SK-N-SH (cell line): ENCODE measurements at places on chromosomes 7 and 10.
A peak's percentile ranks its signal among the peaks of the same experiment; 100 is the strongest.

DNA sequence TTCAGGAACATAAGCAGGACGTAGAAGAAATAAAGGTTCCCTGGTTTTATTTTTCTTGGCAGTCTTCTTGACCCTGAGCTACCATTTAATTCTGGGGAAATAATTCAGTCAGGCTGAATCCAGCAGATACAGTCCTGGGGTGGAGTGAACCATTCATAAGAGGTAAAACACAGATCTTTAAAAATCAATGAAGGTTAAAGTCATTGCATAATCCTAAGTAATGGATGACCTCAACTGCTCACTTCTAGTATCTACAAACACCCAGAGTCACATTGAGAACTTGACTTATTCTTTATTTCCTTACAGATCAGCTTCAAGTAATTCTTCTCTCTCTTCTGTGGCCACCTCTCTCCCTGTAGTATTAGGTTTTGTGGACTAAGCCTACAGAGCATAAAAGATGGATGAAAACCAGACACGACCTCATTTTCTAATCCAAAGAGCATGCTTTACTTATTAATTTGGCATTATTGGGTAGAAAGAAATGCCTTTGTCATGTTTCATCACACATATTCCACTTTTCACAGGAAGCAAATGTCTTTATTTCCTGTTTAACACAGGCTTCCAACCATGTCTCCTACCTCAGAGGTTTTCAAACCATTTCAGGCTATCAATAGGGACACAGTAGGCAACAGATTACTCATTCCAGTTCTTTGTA, 182.3 kb upstream of the IMMP2L start:
- no peak for DNase-seq

GRCh38 chr10:107215681-107216080, 51.2 kb upstream of the SORCS1 start:
- DNase-seq = no peak

GRCh38 chr7:142772673-142773072, 1.9 kb downstream of the PRSS2 start:
- DNase-seq = no peak

GRCh38 chr10:79331226-79331625, 16.0 kb upstream of the PPIF start:
- DNase-seq = no peak

- DNase-seq = no peak
Measured at GRCh38 chr10:113982296-113982695, 61.4 kb upstream of the ADRB1 start.

- DNase-seq = no peak
Measured at GRCh38 chr10:98589007-98589406, 142.3 kb upstream of the HPS1 start.

DNA sequence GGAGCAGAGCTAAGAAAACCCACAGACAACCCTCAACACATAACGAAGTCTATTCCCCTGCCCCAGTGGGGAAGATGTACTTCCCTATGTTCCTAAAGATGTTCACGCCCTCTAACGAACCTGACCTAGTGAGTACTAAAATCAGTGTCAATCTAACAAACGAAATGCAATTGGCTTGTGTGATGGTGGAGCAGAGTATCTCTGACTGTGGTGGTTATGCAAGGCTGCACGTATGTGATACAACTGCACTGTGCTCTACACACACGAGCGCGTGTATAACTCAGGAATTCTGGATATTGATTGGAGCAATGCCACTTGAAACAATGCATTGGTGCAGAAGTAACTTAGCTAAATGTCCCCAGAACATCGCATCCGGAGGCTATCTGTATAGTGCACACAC, 1.3 kb downstream of the ANKRD16 start:
- no peak for DNase-seq

GRCh38 chr10:100744987-100745881, at the start of gene PAX2:
Gene PAX2 (plus strand): TSS chr10:100745582. CDS start chr10:100746261, 679 bp downstream.
- peak; percentile 69 for DNase-seq

DNA sequence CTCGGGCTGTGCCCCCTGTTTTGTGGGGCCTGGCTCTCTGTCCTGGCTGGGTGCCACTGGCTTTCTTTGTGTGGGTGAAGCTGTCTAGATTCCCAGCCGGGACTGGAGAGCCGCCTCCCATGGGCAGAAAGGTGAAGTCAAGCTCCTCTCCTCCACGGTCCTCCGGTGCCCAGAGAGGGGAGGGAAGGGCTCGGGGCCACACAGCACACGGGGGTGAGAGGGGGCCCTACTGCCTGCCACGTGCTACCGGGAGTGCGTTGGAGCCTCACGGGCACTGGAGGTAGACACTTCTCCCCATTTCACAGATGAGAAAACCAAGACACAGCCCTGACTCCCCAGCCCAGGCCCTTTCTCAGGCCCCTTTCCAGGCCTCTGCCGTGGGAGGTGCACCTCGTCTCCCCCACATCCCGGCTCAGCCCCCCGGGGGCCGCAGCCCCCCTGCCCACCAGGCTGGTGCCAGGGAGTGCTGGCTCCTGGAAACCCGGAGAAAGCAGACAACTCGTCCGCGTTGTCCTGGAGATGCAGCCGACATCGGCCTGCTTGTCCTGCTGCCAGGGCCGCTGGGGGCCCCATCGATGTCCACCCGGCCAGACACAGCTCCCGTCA, 55.8 kb downstream of the UNCX start:
- no peak for DNase-seq

DNA sequence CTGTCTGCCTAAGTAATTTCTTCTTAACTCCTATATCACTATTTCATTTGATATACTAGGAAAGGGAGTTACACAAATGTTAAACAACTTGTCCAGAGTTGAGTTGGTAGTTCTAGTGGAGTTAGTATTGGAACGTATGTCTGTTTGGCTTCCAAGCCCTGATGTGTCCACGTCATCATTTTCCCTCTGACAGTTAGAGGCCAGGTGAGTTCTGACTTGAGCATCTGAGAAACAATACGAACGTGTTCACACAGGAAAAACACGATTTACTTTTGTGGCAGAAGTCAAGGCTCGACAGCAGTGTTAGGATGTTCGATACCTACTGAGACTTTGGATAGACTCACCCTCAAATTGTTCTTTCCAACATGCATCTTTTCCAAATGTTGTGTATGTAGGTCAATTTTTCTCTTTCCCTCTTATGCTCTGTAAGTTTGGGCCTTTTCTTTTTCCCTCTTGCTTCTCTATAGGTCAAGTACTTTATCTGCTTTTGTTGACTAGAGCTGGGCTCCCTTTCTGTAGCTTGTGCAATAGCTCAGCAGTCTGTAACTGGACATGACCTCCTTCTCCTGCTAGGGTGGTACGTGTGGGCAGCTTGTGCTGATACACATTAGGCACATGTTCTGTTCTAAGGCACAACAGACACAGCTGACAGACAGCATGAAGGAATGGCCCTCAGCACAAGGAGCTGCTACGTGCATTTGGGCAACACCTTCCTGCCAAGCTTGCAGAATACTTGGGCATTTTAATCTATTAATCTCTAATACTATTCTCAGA, 222.9 kb downstream of the PTEN start:
- DNase-seq = no peak

DNA sequence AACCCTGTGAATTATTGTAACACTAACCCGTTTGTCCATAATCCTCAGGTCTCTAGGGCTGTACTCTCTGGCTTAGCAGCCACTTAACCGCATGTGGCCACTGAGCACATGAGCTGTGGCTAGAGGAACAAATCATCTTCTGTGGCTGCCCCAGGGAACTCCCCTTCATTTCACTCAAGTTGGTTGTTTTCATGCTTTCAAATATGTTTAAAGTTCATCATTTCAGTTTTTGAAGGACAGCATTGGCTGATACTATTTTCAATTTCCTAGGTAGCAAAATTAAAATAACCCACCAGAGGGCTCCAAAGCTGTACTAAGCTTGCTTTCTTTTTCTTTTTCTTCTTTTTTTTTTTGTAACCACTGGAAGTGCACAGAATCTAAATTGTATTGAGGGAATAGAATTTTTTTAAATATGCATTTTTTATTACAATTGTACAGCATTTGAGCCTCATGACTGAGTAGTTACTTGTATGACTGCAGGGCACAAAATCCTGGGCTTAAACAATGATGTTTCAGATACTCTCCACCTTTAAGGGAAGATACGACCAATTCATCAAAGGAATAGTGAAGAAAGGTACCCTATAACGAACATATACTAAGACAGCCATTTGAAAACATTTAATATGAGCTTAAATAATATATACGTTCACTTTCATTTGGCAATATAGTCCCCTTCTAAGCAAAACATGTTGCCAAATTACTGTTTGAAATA, 38.6 kb downstream of the MRC1 start:
- peak; percentile 32 for DNase-seq

- no peak for DNase-seq
Measured at GRCh38 chr7:6385909-6386560, 61.7 kb downstream of the DAGLB start.

GRCh38 chr7:38178695-38179344, 775 bp downstream of the STARD3NL start:
- no peak for DNase-seq

- no peak for DNase-seq
Measured at GRCh38 chr10:23037561-23037960, 57.8 kb upstream of the MSRB2 start.

- no peak for DNase-seq
Measured at GRCh38 chr7:17681965-17682364, 258.3 kb downstream of the SNX13 start.

- DNase-seq = no peak
Measured at GRCh38 chr10:623477-624311, 65.8 kb downstream of the DIP2C start.

GRCh38 chr10:24958091-24958720, 5.8 kb upstream of the PRTFDC1 start:
- no peak for DNase-seq

DNA sequence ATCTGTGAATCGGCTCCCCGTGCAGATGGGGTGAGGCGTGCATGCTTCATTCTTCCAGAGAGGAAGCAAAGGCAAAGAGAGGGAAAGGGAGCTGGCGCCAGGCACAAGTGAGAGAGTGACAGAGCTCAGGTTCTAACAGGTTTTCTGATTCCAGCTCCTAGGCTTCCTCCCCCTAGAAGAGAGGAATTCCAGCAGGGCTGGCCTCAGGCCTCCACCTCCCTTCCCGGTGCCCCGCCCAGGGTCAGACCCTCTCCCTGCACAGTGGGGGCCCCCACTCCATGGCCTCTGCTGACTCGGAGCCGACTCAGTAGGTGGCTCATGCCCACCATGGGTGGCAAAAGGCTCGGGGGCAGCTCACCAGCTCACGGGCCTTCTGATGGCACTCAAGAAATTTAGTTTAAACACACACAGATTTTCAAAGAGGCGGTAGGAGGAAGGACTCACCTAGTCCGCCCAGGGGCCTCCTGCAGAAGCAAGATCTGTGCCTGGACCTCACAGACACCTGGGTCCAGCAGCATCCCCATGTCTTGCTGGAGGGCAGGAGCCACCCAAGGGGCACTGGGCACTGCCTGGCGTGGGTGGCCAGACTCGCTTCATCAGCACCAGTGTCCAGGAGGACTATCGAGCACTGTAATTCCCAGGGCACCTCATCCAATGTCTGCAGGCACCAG, 183.5 kb downstream of the MAD1L1 start:
- no peak for DNase-seq

GRCh38 chr10:12022580-12023257, 19.9 kb downstream of the UPF2 start:
- DNase-seq = no peak

DNA sequence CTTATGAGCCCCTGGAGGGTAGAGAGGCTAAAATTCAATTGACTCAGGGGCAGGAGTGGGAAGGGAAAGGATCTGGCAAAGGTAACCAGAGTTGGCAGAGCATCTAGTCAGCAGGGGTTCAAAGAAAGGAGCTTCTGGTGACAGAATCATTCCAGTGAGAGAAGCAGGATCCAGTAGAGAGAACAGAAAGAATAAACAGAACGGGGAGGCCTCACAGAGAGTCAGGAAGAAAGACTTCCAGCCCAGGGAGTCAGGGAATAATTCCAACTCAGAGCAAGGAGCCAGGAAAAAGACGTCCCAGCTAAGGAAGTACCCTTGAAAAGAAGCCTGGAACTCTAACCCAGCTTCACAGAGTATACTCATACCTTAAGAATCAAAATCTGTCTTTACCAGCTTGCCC, 66.6 kb upstream of the CPXM2 start:
- DNase-seq = no peak

DNA sequence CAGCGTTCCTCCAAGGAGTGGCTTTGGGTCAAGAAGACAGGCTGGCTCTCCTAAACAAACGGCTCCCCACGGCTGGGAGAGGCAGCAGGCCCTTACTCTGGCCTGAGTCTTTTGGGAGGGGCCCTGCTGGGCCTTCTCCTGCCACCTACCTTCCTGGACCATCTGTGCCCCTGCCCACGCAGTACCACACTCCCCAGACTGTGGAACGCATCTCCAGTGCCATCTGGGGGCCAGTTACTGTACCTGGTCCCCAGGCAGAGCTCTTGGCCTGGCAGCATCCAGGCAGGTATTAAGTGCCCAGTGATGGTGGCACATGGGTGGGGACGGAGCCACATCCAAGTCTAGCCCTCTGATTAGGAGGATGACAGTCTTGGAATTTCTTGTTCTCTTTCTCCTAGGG, 14.4 kb downstream of the ALKBH4 start:
- DNase-seq = no peak
